CD14-positive monocyte (primary cell): ENCODE measurements at places on chromosomes 4 and X. TPM values are rescaled to one million over a fixed set of nuclear protein-coding genes. Genes with fewer than 3 reads are reported as not detected.

Gene TDO2
- polyA plus RNA-seq = not detected in 2 replicates

DNA sequence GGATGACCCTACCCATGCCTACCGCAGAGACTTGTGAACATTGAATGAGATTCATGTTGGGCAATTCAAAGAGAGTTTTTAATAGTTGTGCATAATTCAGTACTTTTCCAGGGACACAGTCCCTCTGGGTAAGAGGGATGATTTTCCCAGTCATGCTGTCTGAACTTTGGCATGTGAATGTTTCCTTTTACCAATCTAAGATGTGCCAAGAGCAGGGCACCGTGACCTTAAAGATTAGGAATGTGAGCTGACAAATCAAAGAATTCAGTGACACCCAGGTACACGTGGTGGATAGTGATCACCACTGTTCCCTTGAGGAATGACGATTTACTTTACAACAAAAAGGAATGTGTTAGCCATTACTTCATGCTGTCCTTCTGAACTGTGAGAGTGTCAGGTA lies 515.6 kb downstream of the PPARGC1A start:
- no peak for DNase-seq

GRCh38 chr4:76601791-76602190 lies 166.8 kb downstream of the SHROOM3 start:
- DNase-seq = no peak

GRCh38 chr4:183823434-183823833 lies 81.7 kb upstream of the STOX2 start:
- DNase-seq = no peak

GRCh38 chr4:126213996-126214395 lies 899.2 kb downstream of the FAT4 start:
- DNase-seq = no peak

DNA sequence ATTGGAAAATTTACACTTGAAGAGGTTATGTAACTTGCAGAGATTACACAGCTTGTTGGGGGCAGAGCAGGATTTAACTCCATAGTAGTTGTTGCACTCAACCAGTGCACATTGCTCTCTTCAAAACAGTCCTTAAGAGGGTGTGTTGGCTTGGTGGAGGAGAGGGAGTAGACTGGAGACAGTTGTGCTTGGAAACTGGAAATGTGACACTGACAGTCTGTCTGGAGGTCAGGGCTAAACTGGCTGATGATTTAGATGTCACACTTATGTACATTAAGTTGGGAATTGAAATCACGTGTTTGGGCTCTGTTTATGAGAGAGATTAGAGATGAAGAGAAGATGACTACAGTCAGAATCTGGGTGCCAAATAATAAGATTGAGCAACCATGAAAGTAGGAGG lies 32.9 kb downstream of the CCSER1 start:
- DNase-seq = no peak

DNA sequence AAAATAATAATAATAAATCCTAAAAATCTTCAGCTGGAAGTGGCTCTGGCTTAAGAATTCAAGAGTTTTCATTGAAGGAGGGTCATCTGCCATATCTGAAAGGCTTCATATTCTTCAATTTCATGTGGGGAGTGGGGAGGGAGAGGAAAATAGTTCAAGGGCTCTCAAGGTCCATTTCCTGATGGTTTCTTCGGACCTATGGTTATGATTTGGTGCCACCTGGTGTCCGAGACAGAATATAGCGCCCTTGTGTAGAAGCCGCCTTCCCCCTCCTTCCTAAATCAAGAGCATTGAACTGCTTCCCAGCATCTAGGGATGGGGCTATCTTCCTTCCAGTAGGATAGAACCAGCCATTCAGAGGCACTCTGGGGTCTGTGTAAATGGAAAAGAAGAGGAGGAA lies 34.3 kb downstream of the NLGN3 start:
- peak; percentile 50 for DNase-seq

- no peak for DNase-seq
Observed at GRCh38 chr4:120105472-120105871, 38.8 kb upstream of the MAD2L1 start.

Gene PRSS48
- polyA plus RNA-seq = not detected

DNA sequence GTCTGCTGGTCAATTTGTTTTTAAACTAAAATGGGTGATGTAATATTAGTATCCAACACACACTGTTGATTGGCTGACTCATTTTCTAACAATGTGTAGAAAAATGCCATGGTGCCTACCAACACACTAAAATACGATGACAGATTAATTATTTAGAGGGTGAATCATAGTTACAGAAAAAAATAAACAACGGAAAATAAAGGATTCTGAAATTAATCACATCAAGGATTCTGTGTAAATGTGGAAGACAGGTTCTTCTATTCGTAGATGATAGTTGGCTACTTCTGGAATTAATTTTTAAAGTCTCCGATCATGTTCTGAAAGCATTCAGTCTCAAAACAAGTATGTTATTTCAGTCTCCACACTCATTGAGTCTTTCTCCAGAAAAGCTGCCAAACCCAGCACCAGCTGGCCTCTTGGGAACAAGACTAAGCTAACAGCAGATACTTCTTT lies 8.2 kb upstream of the IQCM start:
- DNase-seq = no peak

Gene USP17L12
- polyA plus RNA-seq = not detected
